Vagina (tissue), 2 donors: ENCODE measurements at places on chromosomes 6 and 20.

- DNase-seq, result no peak
Measured at GRCh38 chr20:49758781-49759180, 45.1 kb upstream of the B4GALT5 start.

DNA sequence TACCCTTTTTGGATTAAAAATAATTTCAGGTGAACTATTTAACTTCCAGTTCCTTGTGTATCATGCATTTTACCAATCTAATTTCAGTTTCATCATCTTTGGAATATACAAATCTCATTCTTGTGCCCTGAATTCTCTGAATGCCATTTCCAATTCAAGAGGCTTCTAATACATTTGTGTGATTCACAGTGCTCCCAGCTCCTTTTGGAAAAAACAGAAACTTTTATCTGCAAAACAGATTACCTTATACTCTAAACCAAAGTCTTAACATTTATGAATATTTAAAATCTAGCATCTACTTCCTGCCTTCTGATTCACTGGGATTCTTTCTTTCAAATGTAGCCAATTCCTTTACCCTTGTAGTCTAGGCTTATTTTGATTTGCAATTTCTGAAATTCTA lies 11.1 kb upstream of the PEX7 start:
- DNase-seq, result no peak

GRCh38 chr20:57560554-57561355 lies at the start of gene PCK1:
PCK1 (plus strand) TSS chr20:57561110; CDS start chr20:57561412, 302 bp downstream.
- no peak for DNase-seq

GRCh38 chr6:33439956-33440648 lies 14.3 kb upstream of the ZBTB9 start:
- no peak for DNase-seq

DNA sequence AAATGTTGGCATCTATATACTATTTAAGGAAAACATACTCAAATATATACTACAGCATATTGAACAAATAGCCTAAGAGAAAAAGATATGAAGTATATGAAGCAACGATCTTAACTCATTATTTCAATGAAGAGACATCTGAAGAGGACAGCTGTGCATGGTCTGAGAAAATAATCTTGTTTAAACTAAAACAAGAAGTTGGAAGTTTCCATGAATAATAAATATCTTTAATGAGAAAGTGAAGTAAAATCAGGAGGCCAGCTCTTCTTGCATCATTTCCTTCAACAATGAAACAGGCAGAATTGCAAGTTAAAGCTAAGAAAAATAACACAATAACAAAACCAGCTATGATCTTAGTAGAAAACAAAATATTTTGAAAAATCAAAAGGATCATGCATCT lies 1265.4 kb upstream of the MAP3K7 start:
- no peak for DNase-seq

DNA sequence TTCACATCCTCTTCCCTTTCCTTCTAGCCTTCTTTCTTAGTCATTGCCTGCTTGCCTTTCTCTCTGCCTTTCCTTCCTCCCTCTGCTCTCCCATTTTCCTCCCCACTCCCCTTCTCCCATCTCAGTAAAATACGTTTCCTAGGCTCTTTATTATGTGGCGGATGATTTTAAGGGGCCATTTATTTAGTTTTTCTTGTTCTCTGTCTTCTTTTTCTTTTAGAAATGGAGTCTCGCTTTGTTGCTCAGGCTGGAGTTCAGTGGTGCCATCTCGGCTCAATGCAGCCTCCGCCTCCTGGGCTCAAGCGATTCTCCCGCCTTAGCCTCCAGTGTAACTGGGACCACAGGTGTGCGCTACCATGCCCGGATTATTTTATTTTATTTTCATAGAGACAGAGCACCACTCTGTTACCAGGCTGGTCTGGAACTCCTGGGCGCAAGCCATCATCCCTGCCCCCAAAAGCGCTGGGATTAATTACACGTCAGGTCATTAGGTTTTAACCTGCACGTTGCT lies 1.5 kb downstream of the MTHFD1L start:
- DNase-seq, result no peak

- DNase-seq, result no peak
Measured at GRCh38 chr6:53758496-53758895, 36.3 kb upstream of the LRRC1 start.

DNA sequence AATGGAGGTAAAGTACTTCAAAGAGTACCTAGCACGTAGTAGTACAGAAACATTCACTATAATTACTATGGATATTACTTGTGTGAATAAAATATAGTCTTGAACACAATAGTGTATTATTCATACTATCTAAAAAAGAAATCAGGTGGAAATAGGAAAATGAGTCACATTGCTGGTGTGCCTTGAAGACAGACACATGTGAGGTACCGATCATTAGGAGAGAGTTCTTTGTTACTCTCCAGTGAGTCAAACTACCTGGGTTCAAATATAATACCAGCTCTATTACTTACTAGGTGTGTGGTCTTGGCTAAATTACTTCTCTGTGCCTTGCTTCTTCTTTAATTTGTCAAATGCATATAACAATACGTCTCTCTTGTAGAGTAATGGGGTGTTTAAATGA lies 50.8 kb upstream of the BEND6 start:
- DNase-seq, result no peak

DNA sequence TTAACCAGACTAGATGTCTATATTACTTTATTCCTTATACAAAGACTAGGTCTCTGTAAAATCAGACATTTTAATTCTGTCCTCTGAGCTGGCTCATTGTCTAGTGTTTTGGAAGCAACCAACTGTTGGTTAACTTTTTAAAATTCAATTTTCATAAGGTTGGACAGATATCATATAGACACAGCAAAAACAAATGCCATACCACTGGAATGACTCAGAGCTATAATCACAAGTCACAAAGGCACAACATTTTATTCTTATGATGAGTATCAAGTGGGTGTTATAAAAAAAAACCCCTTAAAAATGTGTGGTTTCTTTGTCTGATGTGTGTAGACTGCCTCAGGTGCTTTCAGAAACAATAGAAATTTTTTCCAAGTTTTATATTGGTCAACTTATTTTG lies 296.2 kb upstream of the MARCKS start:
- no peak for DNase-seq

DNA sequence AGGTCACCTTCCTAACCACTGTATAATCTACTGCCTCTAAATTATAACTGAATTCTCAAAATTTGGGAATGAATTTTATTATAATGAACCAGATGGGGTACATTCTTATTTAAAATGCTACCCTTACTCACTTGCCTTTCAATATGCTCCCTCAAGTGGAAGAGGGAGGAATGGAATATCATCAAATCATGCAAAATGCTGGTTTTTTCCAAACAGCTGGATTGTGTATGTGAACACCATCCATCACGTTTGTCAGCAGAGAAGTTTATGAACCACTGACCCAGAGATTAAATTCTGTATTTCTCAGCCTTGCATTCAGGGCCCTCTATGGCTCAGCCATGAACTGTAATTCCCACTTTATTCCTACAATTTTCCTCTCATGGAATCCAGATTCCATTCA lies 40.5 kb downstream of the CBLN4 start:
- DNase-seq, result no peak

DNA sequence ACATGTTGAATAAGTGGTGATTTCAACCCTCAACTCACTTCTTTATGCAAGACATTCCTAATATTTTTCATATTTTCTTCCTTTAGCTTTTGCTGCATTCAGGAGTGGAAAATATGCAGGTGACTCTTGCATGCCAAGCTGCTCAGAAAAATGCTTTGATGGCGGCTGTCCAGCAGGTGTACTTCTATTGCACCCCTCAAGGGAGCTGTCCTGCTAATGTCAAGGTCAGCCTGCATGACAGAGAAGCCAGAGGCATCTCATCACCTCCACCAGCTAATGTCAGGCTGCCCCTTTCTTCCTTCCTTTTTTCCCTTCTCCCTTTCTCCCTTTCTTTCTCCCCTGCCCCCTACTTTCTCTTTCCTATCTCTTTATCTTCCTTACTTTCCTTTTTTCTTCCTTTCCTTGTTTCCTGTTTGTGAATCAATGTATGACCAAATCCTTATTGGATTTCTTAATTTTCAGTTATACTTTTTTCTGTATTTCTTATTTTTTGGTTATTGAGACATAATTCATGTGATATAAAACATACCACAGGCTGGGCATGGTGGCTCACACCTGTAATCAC lies 112.2 kb downstream of the CD164 start:
- DNase-seq, result no peak

DNA sequence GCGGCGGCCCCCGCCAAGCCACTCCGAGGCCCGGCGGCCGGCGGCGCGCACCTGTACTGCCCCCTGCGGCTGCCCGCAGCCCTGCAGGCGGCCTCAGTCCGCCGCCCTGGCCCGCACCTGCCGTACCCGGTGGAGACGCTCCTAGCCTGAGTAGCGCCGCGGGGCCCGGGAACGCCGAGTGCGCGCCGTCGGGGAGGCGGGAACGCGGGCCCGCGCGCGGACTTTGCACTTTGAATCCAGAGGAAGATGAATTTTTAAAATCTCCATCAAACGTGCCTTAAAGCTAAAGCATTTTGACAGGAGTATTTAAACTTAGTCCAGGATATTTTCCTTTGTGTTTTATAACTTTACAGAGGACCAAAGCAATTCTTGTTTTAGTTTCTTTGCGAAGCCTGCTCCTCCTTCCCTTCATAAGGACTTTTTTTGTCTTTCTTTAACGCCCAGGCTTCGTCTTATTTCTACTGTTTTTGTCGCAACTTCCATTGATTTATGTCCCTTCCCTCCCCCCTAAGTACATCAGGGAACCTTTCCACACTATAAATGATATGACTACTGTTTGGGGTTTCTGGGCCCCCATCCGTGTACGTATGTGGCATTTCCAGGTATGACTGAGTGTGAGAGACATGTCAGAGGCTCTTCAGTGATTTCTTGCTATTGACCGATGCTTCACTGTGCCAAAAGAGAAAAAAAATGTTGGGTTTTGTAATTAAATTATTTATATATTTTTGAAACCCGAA lies 2.0 kb downstream of the FOXQ1 start:
- DNase-seq, result no peak

DNA sequence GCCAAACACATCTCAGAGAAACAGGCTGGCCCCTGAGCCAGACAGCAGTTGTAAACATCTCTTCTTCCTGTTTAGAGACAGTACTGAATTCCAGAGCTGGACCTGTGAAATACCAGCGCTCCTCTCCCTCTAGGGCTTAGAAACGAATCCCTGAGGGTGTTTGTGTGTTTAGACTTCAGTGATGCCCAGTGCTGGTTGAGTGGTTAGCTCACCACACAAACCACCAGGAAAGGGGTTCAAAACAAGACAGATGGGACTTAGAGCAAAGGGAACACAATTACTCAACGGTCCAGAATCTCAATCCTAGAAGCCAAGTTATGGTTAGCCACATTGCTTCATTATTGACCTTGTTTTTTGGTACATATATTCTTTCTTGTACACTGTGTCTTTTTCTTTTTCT lies 108.7 kb upstream of the TMEM170B start:
- no peak for DNase-seq

- DNase-seq, result no peak
Measured at GRCh38 chr20:38355161-38356012, 9.1 kb downstream of the LBP start.

DNA sequence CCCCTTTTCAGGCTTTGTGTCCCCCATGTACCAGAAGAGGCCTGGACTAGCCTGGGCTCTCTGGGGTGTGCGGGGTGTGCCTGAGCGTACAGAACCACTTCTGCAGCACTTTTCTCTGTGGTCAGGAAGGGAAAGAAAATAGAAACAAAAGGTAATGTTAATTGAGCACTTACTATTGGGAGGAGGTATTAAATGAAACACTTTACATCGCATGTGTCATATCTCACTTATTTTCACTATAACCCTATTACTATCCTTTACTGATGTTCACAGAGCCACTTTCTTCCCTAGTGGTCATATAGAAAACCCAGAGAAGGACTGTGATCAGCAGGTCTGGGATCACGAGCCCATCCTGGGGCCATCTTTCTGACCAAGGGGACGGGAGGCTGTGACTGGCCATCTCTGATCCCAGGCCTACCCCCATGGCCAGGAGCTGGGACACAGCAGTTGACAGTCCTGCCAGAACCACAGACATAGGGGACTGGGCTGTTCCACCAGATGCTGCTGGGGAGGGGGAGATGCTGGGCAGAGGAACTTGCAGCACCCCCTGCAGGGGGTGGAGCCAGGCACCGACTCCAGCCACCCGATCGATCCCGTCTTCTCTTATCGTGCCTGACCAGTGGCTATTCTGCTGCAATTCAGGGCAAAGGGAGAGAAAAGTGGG lies 107.6 kb downstream of the VEGFA start:
- DNase-seq, result no peak

GRCh38 chr6:9233226-9233625 lies 797.9 kb upstream of the SLC35B3 start:
- DNase-seq, result no peak

GRCh38 chr6:155314773-155315515 lies 660 bp upstream of the TFB1M start:
- no peak for DNase-seq

GRCh38 chr20:31641391-31641790 lies 3.7 kb downstream of the COX4I2 start:
- no peak for DNase-seq

GRCh38 chr6:102994866-102995265 lies 1601.4 kb downstream of the GRIK2 start:
- DNase-seq, result no peak

- DNase-seq, result no peak
Measured at GRCh38 chr6:44664716-44665115, 277.2 kb downstream of the CDC5L start.

DNA sequence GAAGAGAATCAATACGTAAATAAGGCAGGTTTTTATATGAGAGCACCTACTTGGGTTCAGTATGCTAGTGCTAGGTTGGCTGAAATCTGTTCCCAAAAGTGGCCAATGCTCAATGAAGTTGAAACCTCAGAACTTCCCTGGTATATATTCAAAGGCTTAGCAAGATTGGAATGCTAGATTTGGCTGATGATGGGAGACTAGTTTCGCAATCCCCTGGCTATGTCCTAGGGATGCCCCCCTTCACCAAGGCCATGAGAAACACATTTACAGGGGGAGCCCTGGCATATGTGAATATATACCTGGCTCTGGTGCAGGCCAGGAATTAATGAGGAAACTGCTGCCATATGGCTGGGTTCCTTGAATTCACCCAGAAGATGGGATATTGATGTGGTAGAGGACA lies 142.4 kb upstream of the C6orf118 start:
- DNase-seq, result no peak

GRCh38 chr6:27106382-27106781 lies 141.1 kb upstream of the PRSS16 start:
- no peak for DNase-seq

DNA sequence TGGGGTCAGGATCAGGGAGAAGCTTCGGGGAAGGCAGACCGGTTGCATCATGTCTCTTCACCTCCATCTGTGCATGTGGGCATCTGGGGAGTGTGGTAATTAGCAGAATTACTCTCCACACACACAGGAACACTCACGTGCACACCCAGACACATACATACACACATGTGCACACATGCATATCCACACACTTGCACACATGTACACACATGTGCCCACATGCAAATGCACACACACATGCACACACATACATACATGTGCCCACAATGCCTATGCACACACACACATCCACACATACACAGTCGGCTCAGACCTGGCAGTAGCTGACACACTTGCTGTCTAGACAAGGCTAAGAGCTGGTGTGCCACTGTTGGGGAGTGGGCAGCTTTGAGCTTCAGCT lies 212.3 kb upstream of the PMEPA1 start:
- no peak for DNase-seq

DNA sequence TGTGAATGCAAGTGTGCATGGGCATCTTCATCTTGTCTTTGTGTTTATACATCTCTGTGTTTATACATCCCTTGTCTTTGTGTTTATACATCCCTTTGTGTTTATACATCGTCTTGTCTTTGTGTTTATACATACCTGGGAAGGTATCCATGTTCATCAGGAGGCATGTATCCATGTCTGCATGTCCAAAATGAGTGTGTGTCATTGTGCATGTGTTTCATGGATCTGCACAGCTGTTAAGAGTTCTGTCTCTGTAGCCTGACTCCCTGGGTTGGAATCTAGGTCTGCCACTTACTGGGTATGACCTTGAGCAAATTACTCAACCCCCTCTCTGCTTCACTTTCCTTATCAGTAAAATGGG lies 50.1 kb upstream of the SIRPA start:
- DNase-seq, result no peak
